Fibroblast of lung (primary cell): ENCODE measurements at places on chromosomes 1 and 21.

DNA sequence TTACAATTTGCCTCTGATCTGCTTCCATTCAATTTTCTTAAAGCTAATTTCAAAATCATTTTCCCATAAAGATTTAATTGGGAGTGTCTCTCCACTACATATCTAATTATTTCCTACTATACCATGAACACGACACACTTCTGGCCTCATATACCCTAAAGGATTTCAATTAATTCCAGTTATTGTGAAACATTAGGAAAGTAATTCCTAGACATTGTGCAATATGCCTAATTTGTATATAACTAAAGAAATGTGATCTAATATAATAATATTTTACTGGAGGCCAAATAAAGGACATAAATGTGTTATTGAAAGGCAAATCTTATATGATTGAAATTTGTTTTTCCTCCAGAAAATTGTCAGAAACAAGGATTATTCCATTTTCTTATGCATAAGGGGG is 727.2 kb upstream of the ADGRL2 start:
- peak; percentile 38 for DNase-seq

DNA sequence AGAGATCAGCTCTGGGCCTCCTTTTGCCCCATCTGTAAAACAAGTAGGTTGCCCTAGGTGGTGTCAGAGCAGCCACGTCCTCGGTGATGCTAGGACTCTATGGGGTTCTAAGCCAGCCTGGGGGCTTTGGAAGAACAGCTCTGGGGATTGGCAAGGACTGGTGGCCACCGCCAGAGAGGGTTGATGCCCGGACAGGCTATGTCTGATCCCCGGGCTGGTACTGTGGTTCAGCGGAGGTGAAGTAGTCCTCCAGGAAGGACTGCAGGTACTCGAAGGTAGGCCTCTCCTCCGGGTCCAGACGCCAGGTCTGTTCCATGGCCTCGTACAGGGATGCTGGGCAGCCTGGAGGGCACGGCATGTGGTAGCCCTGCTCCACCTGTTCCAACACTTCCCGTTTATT is 8.8 kb upstream of the AHDC1 start:
- no peak for DNase-seq

DNA sequence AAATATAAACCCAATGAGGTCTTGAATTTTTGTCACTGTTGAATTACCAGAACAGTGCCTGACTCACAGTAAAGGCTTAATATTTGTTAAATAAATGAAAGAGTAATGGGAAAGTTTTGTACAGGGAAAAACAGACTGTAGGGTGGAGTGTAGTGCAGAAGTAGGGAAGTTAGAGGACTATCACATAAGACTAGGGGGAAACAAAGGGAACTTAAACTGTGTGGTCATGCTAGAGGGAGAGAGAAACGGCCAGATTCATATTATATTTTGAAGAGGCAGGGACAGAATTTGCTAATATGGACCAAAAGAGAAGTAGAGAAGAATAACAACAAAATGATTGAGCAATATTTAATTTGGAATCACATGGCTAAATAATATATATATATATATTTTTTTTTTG is 14.8 kb downstream of the CTSK start:
- DNase-seq, result no peak

DNA sequence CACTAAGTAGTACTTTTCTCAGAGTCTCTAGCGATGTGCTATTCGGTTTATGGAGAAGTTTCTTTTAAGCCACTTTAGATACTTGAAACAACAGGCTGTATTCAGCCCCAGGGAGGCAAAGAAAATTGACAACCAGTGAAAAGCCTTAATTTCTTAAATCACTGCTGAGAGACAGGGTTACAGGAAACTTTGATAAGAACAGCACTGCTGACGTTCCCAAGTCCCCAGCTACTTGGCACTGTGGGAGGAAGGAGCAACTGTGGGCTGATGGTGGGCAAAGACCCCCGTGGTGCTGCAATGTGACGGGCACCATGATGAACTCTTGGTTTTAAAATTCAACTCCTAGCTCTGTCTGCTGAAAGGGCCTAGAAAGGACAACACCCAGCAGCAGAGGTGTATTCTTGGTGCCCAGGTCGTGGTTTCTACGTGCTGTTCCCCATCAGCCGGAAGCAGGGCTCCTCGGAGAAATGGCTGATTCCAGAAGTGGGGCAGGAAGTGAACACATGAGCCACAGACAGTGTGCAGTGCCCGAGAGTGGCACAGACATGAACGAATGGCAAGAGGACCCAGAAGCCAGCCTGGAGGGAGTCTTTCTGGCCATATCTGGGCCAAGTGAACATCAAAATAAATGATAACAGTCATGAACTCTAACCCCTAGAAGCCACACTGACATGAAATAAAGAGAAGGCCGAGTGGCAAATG is 5.3 kb downstream of the PTTG1IP start:
- no peak for DNase-seq

- DNase-seq, result no peak
These were observed 6.7 kb downstream of the TAF1A start for GRCh38 chr1:222583079-222583478.

DNA sequence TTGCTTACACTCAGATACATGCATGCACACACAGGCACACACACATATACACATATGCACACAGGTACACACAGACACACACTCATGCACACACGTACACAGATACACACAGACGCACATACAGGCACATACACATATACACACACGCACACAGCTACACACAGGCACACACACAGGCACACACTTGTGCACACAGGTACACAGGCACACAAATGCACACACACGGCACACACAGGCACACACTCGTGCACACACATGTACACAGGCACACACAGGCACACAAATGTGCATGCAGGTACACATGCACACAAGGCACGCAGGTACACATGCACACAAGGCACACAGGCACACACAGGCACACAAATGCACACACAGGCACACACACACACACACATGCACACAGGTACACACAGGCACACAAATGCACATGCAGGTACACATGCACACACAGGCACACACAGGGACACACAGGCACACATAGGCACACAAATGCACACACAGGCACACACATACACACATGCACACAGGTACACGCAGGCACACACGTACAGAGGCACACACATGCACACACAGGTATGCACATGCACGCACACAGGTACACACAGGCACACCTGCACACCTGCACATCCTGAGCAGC is 110.0 kb downstream of the WDR4 start:
- no peak for DNase-seq

GRCh38 chr1:221437926-221438325 is 304.0 kb downstream of the DUSP10 start:
- DNase-seq, result peak; percentile 88

GRCh38 chr1:117044217-117044616 is 15.9 kb upstream of the TTF2 start:
- no peak for DNase-seq

GRCh38 chr1:5811419-5811818 is 180.8 kb downstream of the NPHP4 start:
- DNase-seq, result no peak

DNA sequence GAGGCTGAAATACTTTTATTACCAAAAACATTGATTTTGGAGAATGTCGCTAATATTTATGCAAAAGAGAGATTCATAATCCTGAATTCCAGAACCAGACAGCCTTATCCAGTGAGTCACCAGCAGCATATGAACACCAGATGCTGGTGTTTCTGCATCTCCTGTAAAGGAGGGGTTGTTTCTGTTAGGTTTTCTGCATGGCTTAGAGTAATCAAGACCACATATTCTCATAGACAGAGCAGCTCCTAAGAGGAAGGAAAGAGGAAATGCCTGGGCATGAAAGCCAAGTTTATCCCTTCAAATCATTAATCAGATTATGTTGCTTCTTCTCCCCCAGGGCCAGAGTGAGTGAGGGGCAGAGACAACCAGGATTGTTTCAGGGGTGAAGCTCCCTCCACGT is 86.2 kb downstream of the NGF start:
- peak; percentile 93 for DNase-seq

DNA sequence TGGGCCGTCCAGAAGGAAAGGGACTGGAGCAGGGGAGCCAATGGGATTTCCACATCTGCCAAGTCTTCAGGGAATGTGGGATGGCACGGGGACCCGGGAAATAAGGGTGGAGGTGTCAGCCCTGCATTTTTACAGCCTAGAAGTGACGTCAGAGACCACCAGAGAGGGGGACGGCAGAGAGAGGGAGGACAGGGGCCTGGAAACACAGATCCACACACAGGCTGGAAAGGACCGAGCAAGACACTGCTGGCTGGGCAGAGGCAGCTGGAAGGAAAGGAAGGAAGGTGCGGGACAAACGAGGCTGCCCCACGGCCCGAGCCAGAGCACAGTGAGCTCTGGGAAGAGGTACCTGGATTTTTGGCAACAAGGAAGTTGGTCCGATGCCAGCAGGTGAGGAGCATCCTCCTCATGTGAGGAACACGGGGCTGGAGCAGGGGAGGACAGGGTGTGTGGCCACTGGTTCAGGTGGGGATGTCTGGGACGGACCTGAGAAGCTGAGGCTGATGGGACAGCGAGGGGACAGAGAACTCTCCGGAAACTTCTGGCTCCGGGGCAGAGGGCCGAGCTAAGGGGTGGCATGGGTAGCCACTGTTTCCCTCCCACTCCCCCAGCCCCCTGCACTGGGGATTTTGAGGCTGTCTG is 138.3 kb downstream of the PGBD5 start:
- no peak for DNase-seq

DNA sequence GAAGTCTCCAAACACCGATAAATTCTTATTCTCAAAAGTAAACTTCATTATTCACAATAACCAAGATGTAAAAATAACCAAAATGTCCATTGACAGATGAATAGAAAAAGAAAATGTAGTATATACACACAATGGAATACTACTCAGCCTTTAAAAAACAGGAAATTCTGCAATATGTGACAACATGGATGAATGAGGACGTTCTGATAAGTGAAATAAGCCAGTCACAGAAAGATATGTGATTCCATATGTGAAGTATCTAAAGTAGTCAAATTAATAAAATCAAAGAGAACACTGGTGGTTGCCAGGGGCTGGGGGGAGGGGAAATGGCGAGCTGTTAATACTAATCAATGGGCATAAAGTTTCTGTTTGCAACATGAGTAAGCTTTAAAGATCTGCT is 36.0 kb downstream of the LRRC8C start:
- no peak for DNase-seq

DNA sequence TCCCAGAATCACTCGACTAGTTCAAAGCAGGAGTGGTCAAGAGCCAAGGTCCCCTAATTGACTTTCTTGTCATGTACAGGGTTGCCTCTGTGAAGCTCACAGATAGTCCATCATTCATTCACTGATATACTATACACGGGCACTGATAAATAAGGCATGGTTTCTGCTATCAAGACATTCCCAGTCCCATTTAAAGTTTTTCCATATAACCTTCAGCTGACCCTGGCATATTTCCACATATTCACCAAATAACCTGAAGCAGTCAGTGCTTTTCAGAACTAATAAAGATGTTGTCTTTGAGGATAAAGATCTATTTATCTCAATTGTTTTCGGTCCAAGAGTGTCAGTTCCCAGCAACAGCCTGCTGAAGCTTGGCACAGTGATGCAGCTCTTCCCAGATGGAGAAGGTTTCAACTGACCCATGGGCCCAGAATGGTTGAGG is 173.4 kb downstream of the ZZZ3 start:
- peak; percentile 16 for DNase-seq

DNA sequence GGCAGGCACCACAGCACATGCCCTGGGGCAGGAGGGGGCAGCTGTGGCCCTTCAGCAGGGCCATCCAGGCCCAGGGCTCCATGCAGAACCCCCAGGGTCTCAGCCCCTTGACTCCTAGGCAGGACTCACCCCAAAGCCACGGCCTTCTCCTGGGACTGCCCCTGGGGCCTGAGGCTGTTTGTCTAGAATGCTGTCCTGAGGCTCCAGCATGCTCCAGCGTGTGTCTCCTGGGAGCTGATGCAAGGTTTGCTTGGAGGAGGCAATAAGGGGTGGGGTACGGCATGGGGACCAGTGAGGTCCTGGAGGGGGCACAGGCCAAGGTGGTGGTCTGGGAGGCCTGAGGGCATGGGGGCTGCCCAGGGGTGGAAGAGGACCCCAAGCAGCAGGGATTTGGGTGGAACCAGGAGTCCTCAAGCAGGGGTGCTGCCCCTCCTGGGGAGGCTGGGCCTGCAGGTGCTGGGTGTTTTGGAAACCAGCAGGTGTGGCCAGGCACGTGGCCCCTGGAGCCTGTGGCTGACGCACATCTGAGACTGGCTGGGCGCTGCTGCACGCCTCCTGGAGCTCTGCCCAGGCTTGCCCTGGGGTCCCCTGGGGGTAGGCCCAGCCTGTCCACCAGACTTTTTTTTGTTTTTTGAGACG is 7.8 kb upstream of the CALML6 start:
- DNase-seq, result peak; percentile 42

DNA sequence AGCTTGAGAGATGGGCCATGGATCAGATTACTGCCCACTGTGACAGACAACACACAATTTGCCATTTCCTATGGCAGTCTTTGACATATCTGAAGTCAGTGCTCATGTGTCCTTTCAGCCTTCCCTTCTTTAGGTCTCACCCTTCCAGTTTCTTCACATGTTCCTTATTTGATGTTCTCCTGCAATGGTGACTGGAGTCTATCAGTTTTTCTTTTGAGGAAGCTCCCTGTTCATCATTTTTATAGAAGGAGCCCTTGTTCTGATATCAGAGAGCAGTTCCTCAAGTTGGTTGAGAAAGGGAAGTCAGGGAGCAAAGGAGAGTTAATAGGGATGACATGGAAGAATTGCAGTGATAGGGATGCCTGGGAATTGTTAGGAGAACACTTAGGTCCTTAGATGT is 42.2 kb downstream of the DISC1 start:
- DNase-seq, result no peak

- no peak for DNase-seq
These were observed 23.6 kb upstream of the TTLL10 start for GRCh38 chr1:1150100-1150499.

GRCh38 chr1:21457654-21458053 is 17.7 kb downstream of the NBPF3 start:
- no peak for DNase-seq

GRCh38 chr1:36157115-36157903 is 1.3 kb downstream of the MAP7D1 start:
- peak; percentile 25 for DNase-seq

- no peak for DNase-seq
These were observed 18.2 kb upstream of the MX1 start for GRCh38 chr21:41407541-41408460.

GRCh38 chr1:215594640-215595039 is 27.5 kb downstream of the KCTD3 start:
- peak; percentile 55 for DNase-seq

- DNase-seq, result peak; percentile 40
These were observed 91.7 kb upstream of the GNG4 start for GRCh38 chr1:235741294-235741693.

GRCh38 chr1:182829285-182829932 is 9.7 kb upstream of the DHX9 start:
- no peak for DNase-seq

DNA sequence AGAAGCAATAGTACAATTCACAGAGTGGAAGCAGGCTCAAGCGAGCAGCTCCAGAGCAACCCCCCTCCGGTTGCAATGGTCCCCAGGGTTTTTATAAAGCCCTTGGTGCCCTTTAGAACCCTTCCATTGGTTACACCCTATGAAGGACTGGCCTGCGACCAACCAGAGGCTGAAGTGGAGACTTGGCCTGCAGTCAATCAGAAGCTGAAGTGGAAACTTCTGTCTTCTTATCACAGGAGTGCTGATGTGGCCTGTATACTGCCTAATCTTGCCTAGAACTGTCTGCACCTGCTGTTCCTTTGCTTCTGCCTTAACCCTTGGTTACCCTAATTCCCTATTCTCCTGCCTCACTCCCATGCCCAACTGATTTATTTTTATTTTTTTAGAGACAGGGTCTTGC is 15.4 kb upstream of the FRRS1 start:
- DNase-seq, result no peak

- no peak for DNase-seq
These were observed 474.3 kb upstream of the TMPRSS15 start for GRCh38 chr21:18877917-18878316.
